Activated CD8-positive, alpha-beta memory T cell treated with anti-CD3 and anti-CD28 coated beads, Interleukin-2, amount 10 ng/mL, durations not matched to agents 7 days and 5 days (primary cell): ENCODE measurements at places on chromosomes 13 and 19. TPM values are rescaled to one million over a fixed set of nuclear protein-coding genes. Genes with fewer than 3 reads are reported as not detected.

- H3K4me3 ChIP-seq = no peak overlapping the region
- no peak overlapping the region for H3K27ac ChIP-seq
- H3K27me3 ChIP-seq = no peaks in the 10 kb centered on the region
- H3K36me3 ChIP-seq = no peaks in the 10 kb centered on the region
These were observed 276.3 kb upstream of the SOX1 start for GRCh38 chr13:111790621-111791020.

DNA sequence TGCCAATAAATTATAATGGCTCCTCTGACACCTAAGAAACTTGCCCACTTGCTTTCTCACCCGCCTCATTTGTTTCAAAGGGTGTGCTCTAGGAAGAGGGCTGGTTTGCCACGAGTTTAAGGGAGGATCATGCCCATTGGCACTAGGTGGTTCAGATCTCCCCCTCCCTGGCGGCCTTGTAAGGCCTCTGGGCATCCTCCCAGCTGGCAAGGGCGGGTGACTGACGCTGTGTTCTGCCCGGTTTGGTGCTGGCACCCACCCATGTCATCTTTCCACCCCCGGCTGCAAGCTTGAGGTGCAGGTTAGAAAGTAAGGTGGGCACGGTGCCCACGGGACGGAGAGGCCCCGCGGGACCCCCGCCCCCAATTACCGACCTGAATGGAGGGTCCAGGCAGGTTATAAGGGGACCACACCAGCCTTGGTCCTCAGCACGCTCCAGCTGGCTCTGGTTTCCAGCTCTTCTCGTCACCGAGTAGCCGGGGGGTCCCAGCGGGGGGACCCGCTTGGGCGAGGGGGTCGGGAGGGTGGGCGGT is 90.4 kb downstream of the PTPRS start:
- no peaks in the 10 kb centered on the region for H3K36me3 ChIP-seq
- H3K27ac ChIP-seq = no peak overlapping the region
- H3K4me1 ChIP-seq = peaks cover 2% of the 10 kb centered on the region
- no peaks in the 10 kb centered on the region for H3K27me3 ChIP-seq
- DNase-seq = no peak

DNA sequence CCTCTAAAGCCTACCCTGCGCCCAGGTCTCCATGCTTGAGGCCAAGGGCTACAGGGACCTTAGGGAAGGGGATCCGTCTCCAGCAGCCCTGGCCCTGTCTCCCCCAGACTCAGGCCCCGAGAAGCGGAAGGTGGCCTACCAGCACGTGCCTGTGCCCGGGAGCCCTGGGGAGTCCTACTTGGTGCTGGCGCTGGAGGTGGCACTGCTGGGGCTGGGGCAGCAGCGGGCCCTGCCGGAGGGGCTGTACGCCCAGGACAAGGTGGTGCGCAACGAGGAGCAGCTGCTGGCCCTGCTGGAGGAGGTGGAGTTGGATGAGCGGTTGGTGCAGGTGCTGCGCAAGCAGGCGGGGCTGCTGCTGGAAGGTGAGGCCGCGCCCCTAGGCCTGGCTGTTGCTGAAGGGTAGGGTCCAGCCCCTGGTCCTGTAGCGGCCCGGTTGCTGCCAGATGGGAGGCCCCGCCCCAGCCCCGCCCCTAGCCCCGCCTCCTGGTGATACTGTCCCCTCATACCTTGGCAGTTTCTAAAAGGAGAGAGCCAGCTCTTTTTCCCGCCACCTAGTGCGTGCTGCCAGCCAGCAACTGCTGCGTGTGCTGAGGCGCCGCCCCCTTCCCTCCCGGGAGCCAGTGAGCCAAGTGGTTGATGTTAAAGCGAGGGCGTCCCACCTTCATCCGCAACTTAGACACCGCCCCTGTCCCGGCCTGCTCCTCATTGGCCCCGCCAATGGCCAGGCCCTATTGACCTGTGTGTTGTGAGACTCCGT is 22.6 kb downstream of the ZSWIM4 start:
- no peak overlapping the region for H3K4me3 ChIP-seq
- no peak overlapping the region for H3K27ac ChIP-seq
- peaks cover 5% of the 10 kb centered on the region for H3K36me3 ChIP-seq
- DNase-seq = no peak
- H3K27me3 ChIP-seq = no peaks in the 10 kb centered on the region

COMP gene
- total RNA-seq = not detected

DNA sequence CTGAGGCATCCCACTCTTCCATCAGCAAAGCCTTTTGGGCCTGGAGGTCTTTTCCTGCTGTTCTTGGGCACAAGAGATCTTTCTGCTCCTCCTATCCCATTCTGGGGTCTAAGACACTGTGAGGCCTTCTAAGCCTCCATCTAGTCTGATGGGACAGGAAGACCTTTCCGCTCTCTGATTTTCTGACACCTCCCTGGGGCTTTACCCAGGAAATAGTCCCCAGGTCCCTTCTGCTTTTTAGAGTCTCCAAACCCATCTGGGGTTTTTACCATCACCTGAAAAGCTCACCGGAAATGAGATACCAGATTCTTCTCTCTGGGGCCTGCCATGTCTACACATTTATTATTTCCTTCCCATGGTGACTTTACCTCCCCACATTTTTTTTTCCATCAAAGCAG is 21.1 kb downstream of the CLEC17A start:
- DNase-seq = no peak
- H3K27me3 ChIP-seq = no peaks in the 10 kb centered on the region
- H3K4me3 ChIP-seq = no peak overlapping the region

FARP1 gene
- total RNA-seq = 0.87 TPM

DNA sequence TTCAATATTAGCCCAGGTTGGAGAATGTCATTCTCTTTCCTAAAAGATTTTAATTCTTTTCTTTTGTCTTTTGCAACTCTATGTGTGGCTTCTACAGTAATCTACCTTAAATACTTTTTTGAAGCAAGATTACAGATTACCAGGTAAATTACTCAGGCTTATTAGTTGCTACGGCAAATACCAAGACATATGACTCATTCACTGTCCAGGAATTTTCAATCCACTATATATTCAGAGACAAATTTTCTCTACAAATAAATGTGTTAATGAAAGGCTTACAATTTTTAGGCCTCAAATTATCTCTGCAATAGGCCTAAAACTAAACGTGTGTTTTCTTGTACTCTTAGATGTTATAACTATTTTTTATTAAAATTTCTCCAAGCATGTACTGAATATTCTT is 631.3 kb downstream of the DIAPH3 start:
- no peak overlapping the region for H3K27ac ChIP-seq
- no peak overlapping the region for H3K4me3 ChIP-seq
- no peak for DNase-seq
- H3K27me3 ChIP-seq = no peaks in the 10 kb centered on the region
- H3K4me1 ChIP-seq = peaks cover 3% of the 10 kb centered on the region

DNA sequence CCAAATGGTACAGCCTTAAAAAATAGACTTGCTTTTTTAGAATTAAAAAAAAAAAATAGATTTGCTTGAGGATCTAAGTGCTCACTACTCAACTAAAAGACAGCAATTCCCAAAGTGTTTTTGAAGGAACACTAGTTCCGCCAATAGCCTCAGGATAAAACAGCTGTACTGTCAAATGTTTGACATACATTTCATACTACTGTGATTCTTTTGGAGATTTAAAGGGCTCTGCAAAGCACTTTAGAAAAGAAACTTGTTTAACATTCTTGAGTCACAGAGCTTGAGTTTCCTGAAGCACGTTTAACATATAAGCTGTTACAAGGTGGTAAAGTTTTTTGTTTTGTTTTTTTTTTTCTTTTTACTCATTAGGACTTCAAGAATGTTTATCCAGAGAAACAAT is 23.1 kb upstream of the KLF5 start:
- no peaks in the 10 kb centered on the region for H3K36me3 ChIP-seq
- H3K4me3 ChIP-seq = no peak overlapping the region
- H3K27ac ChIP-seq = no peak overlapping the region
- H3K4me1 ChIP-seq = no peaks in the 10 kb centered on the region
- no peaks in the 10 kb centered on the region for H3K27me3 ChIP-seq
- DNase-seq = no peak

- no peak for DNase-seq
- peaks cover 5% of the 10 kb centered on the region for H3K36me3 ChIP-seq
- no peak overlapping the region for H3K4me3 ChIP-seq
- no peak overlapping the region for H3K27ac ChIP-seq
- peaks cover 2% of the 10 kb centered on the region for H3K4me1 ChIP-seq
These were observed 14.5 kb downstream of the ERCC2 start for GRCh38 chr19:45355910-45356309.

DNA sequence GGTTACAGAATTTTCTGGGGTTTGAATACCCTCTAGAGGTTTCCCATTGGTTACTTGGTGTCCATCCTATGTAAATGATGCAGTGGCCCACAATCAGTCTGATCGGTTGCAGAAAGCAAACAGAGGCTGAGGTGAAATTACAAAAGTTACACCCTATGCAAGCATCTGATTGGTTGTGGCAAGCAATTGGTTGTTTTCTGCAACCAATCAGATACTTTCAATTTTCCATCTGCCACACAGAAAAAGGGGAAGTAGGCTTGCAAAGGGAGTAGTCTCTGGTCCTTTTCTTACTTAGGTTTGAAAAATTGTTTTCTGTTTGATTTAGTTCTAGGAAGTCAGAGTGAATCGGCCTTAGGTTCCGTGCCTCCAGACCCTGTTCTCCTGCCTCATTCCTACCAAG is 93.1 kb downstream of the WTIP start:
- peaks cover 9% of the 10 kb centered on the region for H3K27me3 ChIP-seq
- no peak overlapping the region for H3K4me3 ChIP-seq
- H3K27ac ChIP-seq = no peak overlapping the region
- peaks cover 2% of the 10 kb centered on the region for H3K4me1 ChIP-seq
- no peak for DNase-seq

DNA sequence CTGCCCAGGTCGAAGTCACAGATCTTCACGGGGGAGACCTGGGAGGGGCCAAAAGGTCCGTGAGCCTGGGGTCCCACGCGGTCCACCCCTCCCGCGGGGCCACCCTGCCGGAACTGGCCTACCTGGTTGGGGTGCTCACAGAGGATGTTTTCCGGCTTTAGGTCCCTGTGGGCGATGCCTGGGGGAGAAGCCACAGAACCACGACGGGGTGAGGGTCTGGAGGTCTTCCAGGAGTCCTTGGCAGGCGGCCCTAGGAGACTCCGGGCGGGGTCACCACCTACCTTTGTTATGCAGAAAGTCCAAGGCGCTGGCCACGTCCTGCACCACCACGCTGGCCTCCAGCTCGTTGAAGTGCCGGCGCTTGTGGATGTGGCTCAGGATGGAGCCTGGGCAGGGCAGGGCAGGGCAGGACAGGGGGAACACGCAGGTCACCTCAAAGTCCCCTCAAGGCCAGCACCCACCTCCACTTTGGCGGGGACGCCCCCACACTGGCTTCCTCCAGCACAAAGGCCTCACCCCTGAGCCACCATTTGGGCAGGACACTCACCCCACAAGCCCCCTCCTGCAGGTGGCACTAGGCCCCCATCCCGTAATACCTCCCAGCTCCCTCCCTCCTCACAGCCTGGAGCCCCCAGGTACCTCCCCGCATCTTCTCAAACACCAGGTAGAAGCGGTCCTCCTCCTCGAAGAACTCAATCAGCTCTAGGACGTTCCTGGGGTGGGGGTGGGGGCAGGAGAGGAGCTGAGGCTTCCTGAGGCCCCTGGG is 8.4 kb downstream of the MKNK2 start:
- H3K4me3 ChIP-seq = peak overlapping the region; percentile 48
- H3K36me3 ChIP-seq = peaks cover 9% of the 10 kb centered on the region
- no peaks in the 10 kb centered on the region for H3K27me3 ChIP-seq
- H3K27ac ChIP-seq = peak overlapping the region; percentile 85
- H3K4me1 ChIP-seq = peaks cover 30% of the 10 kb centered on the region

DNA sequence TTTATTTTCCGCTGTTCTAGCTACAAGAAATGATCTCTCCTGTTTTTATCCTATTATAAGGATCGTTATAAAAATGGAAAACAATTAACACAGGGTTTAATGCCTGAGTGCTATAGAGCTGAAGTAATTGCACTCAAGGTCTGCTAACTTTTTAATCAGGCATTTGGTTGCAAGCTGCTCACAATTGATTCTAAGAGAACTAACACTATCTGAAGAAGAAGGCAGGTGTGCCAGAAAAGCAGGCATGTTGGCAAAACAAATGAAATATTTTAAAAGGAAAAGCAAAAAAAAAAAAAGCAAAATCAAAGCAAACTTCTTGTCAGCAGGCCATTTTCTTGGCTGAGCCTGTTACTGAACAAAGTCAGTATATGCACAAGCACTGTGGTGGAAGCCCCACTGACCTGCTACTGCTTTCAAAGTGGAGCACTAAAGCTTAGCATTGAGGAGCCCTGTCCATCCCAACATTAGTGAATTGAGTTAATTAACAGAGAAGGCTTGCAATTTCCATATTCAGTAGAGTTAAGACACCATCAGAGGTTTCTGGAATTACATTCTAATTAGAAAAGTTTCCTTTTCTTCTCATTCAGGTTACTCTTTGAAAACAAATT is 574.2 kb downstream of the PCDH9 start:
- no peak for DNase-seq
- no peaks in the 10 kb centered on the region for H3K36me3 ChIP-seq
- H3K27ac ChIP-seq = no peak overlapping the region
- H3K4me1 ChIP-seq = no peaks in the 10 kb centered on the region
- no peak overlapping the region for H3K4me3 ChIP-seq

FOXA3 gene
- total RNA-seq = 0.14 TPM

DNA sequence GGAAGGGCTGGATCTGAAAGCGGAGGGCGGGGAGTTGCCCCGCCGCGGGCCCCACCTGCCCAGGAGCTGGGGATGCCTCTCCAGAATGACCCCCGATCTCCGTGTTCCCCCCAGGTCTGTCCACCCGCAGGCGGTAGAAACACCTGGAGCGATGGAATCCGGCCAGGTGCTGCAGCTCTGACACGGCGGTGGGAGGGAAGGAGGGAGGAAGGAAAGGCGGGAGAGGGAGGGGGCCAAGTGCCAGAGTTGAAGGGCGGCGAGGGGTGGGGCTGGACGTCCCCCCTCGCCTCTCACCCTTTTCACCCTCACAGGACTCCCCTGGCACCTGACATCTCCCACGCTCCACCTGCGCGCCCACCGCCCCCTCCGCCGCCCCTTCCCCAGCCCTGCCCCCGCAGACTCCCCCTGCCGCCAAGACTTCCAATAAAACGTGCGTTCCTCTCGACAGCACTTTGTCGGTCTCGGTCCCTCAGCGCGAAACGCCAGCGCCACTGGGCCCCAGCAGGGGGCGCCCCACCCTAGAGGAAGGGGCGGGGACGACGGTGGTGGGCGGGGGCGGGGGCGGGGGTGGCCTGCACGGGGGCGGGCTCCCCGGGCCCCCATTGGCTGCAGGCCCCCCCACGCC is 337 bp upstream of the FXYD7 start:
- H3K4me3 ChIP-seq = no peak overlapping the region
- DNase-seq = peak; percentile 76
- peaks cover 25% of the 10 kb centered on the region for H3K4me1 ChIP-seq

YIF1B gene
- 76.7 TPM for total RNA-seq

DNA sequence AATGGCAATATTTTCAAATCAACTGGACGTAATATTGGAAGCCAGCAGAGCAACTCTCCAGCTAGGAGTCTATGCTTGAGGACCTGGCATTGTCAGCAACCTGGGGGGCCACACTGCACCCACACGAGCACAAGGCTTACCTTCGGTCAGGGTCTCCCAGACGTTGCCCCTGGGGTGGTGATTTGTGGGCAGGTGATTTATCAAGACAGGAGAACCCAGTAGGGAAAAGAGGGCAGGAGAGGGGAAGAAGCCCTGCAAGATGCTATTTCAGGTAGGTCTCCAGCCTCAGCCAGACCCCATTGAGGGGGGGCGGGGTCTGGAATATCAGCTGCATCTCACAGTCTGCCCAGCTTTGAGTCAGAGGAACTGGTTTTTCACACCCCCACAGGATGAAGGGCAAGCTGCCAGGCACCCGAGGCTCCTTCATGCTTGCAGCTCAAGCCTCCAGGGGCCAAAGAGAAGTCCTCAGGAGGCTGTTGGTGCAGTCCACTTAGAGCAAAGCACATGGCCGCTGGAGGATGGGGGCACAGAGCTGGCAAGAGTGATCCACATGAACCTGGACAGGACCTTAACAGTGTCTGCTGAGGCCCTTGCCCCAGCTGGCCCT is 80.9 kb upstream of the UQCRFS1 start:
- H3K4me1 ChIP-seq = peaks cover 27% of the 10 kb centered on the region
- peaks cover 38% of the 10 kb centered on the region for H3K27me3 ChIP-seq
- peak; percentile 45 for DNase-seq
- H3K36me3 ChIP-seq = no peaks in the 10 kb centered on the region
- H3K4me3 ChIP-seq = no peak overlapping the region

ZNF155 gene
- total RNA-seq = 7.1 TPM
